Astrocyte of the spinal cord (primary cell): ENCODE measurements at places on chromosomes 7 and 10.

GRCh38 chr7:45181991-45182855 is 24.6 kb downstream of the RAMP3 start:
- DNase-seq: no peak

GRCh38 chr10:97861097-97861750 is 11.6 kb downstream of the GOLGA7B start:
- DNase-seq: peak; percentile 53

DNA sequence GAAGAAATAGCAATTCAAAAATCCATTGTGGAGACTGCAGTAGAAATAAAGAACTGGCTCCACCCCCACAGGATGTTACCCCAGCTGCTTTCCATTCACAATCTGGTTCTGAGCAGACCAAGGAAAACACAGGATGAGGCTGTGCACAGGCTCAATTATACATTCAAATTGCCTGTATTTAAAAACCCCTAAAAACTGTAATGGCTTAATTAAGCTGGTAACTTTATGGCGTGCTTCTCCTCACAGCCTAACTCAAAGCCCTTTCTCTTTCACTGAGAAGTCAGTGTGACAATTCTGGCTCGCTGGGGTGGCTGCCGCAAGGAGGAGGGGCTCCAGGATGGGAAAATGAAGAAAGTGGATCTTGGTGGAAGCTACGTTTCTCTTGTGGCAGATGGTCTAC is 1191.1 kb downstream of the SORCS1 start:
- no peak for DNase-seq

- no peak for DNase-seq
Observed at GRCh38 chr7:83866582-83866981, 217.6 kb upstream of the SEMA3E start.

GRCh38 chr7:99126921-99127553 is 16.9 kb downstream of the SMURF1 start:
- no peak for DNase-seq

- DNase-seq: no peak
Observed at GRCh38 chr10:117071286-117072050, 66.5 kb upstream of the SHTN1 start.

DNA sequence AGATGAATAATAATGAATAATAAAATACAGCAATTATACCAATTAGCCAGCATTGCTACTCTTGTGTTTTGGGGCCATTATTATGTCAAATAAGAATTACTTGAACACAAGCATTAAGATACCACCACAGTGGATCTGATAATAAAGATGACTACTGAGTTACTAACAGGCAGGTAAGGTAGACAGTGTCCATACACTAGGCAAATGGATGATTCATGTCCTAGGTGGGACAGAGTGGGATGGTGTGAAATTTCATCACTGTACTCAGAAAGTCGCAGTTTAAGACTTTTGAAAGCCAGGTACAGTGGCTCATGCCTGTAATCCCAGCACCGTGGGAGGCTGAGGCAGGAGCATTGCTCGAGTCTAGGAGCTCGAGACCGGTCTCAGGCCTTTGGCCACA is 8.7 kb upstream of the UNC5B start:
- DNase-seq: no peak

- no peak for DNase-seq
Observed at GRCh38 chr7:8165150-8165549, 96.8 kb downstream of the ICA1 start.

- DNase-seq: no peak
Observed at GRCh38 chr7:151006590-151007300, 15.9 kb downstream of the NOS3 start.

GRCh38 chr10:122140941-122141623 is 130.0 kb upstream of the BTBD16 start:
- DNase-seq: peak; percentile 95

DNA sequence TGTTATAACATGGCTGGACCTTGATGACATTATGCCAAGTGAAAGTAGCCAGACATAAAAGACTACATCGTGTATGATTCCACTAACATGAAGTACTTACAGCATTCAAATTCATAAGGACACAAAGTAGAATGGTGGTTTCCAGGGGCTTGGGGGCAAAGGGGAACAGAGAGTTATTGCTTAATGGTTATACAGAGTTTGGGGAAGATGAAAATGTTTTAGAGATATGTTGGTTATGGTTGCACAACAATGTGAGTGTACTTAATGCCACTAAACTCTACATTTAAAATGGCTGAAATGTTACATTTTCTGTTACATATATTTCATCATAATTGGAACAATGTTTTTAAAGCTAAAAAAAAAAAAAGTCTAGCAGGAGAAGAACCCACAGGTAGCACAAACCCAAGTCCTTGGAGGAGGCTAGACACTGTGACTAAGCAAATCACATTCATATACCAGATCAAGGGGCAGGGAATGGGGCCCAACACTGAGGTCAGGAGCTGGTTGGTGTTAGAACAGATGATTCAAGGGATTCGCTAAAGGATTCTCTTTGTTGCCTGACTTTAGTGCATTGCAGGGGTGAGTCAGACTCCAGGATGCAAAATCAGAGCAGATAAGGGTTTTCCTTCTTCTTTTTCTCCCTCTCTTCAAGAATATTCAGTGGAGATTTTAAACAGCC is 25.1 kb upstream of the AOAH start:
- DNase-seq: peak; percentile 84

DNA sequence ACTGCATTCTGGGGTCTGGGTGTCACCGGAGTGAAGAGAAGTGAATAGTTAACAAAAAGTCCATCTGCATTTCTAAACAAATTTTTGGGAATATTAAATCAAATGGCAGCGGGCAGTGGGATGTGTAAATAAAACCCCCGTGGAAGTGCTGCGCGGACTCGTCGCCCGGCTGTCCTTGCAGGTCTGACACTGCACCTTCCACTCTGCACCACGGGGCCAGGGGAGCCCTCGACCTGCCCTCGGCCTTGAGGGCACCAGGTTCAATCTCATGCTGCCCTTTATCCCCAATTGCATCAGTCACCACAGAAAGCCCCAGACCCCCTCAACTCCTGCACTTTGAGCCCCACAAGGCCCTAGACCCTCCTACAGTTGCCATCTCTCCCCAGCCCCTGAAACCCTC is 6.4 kb upstream of the SMARCD3 start:
- DNase-seq: no peak
